ENCODE measurements at places on chromosomes 13 and 19.

- no peak for DNase-seq
Measured at GRCh38 chr13:93307136-93307535, 80.5 kb downstream of the GPC6 start.

- DNase-seq: no peak
Measured at GRCh38 chr19:4844348-4845179, 13.1 kb upstream of the TICAM1 start.

DNA sequence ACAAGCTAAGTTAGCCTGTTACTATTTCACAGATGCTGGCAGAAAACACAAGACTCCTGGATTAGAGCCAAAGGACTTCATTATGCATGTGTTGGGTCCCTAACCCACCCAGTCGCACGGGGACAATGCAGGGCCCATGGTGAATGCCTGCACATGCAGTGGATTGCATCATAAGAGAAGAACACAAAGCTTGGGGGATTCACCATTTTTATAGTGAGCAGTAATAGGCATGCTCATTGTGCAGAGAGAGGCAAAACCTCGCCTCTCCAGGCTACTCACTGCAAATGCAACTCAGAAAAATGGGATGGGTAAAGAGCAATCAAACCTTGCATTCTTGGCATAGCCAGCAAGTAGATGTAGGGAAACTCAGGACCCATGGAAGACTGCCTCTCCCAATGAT, 115.8 kb downstream of the DIAPH3 start:
- DNase-seq: no peak

- DNase-seq: no peak
Measured at GRCh38 chr19:7789447-7789846, 26.4 kb downstream of the CLEC4M start.

- DNase-seq: no peak
Measured at GRCh38 chr13:79349011-79349410, 57.0 kb downstream of the RBM26 start.

DNA sequence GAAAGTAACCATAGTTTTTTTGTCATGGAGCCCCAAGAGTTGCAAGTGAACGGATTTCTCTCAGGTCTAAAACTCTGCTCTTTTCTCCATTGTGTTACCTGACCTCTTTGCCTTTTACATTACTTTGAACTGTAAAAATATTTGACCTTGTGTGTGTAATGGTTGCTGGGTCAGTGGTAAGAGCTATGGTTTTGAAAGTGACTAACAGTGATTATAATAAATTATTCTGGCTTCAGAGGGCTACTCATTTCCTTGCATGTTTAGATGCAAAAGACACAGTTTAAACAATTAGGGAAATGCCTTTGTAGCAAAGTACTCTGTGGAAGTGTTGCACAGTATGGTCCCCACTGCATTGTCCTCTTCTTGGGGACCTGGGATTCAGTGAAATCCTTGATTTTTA, 29.3 kb upstream of the PSG8 start:
- DNase-seq: no peak

- DNase-seq: peak; percentile 51
Measured at GRCh38 chr19:344625-345319, at the start of gene MIER2. MIER2 (minus strand) TSS chr19:344796; CDS start chr19:344782, 14 bp downstream.

GRCh38 chr13:98089246-98089645, 53.6 kb upstream of the FARP1 start:
- no peak for DNase-seq

DNA sequence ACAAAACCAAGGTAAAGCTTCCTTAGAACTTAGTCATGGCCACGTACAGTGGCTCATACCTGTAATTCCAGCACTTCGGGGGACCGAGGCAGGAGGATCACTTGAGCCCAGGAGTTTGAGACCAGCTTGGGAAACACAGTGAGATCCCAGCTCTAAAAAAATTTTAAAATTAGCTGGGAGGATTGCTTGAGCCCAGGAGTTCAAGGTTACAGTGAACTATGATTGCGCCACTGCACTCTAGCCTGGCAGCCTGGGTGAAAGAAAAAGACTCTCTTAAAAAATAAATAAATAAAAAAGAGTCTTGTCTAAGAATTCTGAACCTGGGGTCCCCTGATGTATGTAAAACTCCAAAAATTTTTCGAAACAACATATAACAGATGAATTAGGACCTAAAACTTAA, 34.9 kb downstream of the N4BP2L2 start:
- DNase-seq: no peak

DNA sequence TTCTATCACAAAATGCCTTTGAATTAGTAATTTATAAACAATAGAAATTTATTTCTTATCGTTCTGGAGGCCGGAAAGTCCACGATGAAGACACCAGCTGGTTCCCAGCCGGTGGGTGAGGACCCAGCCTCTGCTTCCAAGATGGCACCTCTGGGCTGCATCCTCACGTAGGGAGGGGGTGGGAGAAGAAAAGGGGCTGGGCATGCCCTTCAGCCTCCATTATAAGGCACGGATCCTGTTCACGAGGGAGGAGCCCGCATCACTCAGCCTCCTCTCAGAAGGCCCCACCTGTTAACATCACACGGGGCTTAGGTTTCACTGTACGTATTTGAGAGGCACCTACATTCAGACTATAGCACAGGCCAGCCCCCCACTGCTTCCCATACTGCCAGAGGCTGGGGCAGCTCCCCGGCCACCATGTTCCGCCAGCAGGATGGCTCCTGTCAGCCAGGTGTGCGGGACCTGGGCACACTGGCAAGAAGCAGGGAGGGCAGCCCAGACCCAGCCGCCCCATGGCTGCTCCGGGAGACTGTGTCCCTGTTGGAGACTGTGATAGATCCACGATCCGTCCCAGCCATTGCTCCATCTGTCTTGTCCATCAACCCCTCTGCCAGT, 131.6 kb downstream of the SOX1 start:
- DNase-seq: no peak

DNA sequence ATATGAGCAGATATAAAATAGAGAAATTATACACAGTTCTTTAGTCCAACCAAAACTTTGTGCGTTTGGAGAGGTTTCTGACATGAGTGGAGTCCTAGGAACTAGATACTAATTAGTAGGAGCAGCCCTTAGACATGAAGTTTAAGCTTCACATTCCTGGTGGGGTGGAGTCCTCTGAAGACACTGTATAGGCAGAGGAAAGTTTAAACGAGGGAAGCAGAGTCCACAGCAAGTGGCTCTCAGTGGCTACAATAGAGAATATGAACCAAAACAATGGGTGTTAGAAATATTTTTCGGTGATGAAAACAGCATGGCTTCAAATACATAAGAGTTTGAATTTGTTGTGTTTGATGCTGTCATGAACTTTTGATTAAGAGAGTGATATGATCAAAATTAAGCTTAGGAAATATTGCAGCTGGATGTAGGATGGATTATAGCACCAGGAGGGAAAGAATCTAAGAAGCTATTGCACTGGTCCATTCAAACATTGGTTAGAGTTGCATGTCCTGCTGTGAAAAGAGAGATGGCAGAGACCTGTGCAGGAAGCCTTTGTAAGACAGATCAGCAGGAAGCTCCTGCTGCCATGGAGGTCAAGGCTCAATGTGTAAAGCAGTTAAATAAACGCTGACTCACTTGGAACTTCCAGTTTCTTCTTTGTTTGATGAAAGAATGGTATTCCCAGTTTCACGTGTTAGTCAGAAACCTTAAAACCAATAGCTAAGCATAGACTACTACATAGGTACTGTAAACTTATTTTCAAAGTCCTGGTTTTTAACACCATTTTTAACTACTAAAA, 175.2 kb downstream of the TDRD3 start:
- no peak for DNase-seq

- DNase-seq: no peak
Measured at GRCh38 chr19:7200736-7201135, 93.5 kb downstream of the INSR start.

DNA sequence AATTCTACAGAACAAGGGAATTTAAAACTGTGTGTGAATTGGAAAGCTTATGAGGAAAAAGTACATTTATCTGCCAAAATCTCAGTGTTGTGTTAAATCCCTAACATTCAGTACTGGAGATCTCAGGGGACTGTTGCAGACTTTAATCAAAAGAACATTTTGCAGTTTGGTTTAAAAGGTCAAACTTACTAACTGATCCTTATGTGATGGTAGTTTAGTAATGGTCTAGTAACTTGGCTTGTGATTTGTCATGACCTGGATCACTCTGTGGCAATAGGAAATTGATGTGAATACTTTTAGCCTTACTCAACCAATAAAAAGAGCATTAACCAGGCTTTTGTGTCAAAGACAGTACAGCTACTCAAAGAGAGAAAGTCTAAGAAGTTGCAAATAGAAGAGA, 862.1 kb upstream of the MIR17HG start:
- DNase-seq: no peak

GRCh38 chr19:55319785-55320184, 5.4 kb downstream of the TMEM150B start:
- DNase-seq: no peak

DNA sequence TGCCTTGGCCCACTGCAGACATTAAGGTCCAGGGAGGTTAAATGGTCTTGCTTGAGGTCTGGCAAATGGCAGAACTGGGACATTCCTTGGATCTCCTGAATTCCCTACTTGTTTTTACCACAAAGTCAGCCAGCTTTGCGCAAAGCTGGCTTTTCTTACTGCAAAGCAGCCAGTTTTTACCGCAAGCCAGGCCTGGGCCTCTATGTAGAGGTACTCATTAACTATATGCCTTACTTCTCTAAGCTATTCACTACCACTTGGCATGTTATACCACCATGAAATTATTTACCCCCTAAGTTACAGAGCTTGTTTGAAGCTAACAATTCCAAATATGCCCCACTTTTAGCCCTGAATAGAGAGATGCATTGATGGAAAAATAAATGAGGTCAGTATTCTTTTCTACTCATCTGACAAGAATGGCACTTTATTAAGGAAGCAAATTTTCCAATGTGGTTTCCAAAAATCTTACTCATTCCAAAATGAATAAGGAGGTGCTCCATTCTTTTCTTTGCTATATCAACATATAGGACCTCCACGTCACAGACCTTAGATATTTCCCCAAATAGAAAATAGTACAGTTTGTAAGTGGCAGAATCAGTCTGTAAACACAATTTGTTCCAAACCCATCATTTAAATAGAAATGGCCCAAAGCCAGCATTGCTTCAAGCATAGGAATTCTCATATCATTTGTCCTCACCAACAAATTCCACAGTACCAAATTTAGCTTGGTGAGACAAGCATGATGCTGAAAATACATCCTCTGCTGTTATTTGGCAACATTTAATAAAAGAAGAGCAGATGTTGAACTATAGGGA, 143.9 kb upstream of the TSC22D1 start:
- DNase-seq: no peak

DNA sequence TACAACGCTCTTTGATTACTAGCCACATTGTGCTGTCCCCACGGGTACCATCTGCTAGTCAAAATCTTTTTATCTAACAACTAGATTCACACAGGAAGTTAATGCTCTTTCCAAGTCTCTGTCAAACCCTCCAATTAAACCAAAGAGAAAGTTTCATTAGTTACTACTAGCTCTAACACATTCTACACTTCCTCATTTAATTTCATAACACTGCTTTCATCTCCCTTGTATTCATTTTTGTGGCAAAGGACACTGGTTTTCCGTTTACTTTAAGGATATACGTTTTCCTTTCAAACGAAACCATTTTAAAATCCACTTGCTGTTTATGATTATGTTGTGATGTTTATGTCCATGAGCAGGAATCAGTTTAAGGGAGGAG, 5.3 kb downstream of the DYRK1B start:
- DNase-seq: no peak

- no peak for DNase-seq
Measured at GRCh38 chr13:59495936-59496512, 667.7 kb downstream of the DIAPH3 start.

GRCh38 chr13:26585136-26585535, 27.7 kb downstream of the WASF3 start:
- no peak for DNase-seq

GRCh38 chr19:6402837-6403608, 10.1 kb upstream of the GTF2F1 start:
- peak; percentile 71 for DNase-seq

DNA sequence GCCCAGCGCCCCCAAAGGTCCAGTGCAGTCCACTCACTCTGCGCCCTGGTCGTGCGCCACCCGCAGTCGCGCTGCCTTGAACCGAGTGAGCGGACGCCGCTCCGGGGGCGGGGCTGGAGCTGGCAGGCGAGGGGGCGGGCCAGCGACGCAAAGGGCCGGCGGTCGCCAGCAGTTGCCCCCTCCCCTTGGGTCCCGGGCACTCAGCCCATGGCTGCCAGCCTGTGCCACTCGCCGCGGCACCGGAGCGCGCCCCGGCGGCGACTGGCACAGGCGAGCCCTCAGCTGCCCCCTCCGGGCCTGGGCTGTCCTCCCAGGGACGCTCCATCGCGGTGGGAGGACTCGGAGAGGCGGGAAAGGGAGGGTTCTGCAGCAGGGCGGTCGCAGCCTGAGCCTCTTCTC, at the start of gene S1PR5:
TSS of gene S1PR5 (minus strand) at position 87 of the 399 bp plus-strand sequence. CDS start 2,436 bp downstream, outside the sequence.
- DNase-seq: peak; percentile 93

DNA sequence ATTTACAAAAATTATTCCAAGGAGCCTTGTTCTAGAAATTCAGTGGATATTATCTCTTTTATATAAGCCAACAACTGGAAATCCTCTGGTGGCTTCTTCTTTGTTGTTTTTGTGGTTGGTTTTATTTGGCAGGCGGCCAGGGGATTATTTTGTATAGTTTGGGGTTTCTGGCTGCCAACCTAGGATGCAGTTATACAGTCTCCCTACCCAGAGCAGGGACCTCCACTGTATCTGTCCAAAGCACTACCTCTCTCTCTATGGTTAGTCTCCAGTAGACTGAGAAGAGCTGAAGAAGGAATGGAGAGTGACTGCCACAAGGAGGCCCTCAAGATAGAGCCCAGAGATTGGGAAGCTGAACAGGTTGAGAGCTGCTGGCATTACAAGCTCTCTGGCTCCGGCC, 80.2 kb downstream of the ZAR1L start:
- no peak for DNase-seq

- no peak for DNase-seq
Measured at GRCh38 chr19:45464852-45465441, 2.8 kb upstream of the FOSB start.

DNA sequence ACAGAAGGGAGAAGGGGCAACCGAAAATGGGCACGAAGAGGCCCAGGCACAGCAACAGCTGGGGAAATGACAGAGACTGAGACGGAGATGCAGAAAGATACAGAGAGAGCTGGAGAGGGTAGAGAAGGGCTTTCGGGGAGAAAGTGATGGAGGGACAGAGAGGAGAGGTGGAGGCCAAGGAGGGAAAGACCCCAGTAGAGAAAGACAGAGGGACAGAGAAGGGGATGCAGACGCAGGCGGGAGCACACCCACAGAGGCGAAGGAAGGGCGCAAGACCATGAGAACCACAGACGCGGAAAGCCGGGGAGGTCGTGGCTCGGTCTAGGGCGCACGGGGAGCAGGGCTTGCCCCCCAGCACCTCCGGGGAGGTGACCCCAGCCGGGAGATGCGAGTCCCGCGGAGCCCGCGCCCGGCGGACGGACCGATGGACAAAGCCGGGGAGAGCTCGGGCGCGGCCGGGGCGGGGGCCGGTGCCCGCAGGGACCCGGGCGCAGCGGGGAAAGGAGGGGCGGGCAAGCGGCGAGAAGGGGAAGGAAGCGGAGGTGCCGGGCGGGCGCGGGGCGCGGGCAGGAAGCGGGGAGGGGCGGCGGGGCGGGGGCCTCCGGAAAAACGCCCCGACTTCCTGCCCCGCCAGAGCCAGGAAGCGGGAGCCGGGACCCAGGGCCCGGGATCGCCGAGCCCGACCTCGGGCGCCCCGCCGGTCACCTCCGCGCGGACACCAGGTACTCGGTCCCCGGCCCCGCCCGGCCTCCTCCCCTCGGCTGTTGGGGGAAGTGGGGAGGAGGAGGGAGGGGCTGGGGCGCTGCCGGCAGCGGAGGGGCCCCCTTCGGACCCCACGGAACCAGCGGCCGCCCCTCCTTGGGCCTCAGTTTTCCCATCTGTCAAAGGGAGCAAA, at the start of gene ARHGEF1:
TSS of gene ARHGEF1 (plus strand) at position 617 of the 895 bp plus-strand sequence. CDS start 4,899 bp downstream, outside the sequence.
- no peak for DNase-seq

GRCh38 chr19:8531470-8531869, 17.5 kb upstream of the ZNF414 start:
- DNase-seq: no peak

GRCh38 chr13:92459306-92459705, 767.3 kb upstream of the GPC6 start:
- peak; percentile 20 for DNase-seq
